ENCODE measurements at places on chromosomes 1 and 21.

- no peak for DNase-seq
These were observed 237.9 kb downstream of the FOXD2 start for GRCh38 chr1:47675721-47676120.

- no peak for DNase-seq
These were observed 37.0 kb downstream of the CCDC185 start for GRCh38 chr1:223430236-223430635.

DNA sequence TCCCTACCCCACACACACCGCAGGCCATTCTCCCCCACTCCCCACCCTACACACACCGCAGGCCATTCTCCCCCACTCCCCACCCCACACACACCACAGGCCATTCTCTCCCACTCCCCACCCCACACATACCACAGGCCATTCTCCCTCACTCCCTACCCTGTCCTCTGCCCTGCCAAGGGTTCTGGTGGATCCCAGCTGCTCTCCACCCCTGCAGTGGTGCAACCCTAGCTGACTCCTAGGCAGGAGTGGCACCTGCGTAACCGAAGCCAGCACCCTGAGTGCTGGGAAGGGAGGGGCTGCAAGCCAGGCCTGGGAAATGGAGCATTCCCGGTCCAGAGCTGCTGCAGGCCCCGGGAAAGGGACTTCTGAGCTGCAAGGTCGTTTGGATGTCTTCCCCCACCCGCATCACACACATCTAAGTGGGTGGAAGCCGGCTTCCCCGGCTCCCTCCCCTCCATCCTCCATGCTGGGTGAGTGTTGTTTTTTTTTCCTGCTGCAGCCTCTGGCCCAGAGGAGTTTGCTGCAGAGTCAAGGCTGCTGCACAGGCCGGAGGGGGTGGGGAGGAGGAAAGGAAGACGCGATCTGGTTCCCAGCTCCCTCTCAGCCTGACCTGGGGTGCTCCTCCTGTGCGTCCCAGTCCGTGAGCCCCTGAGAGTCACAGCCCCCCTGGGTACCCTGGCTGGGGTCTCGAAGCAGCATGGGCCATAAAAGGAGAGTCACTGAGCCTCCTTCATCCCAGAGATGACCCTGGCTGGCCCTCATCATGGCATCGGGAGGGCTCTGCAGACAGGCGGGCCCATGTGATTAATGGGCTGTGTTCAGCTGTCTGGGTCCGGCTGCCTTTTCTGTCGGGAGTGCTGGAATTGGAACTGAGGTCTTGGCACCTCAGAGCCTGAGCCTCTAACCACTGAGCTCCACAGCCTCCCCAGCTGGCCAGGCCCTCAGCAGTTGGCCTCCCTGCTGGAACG lies 16.1 kb downstream of the H6PD start:
- no peak for DNase-seq

DNA sequence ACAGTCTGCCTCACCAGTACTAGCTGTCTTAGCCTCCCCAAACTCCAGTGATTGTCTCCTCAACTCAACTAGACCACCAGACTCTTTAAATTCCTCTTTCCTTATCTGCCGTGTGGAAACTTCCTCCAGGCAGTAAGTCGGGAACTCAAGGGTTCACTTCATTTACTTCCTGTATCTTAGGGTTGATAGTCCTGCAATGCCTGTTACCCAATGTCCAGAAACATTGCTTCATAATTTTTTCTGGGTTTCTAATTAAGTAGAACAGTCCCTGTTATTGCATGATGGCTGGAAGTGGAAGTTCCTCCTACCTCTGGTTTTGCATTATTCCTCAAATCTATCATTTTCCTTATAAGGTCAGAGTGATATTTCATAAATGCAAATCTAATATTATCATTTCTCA lies 60.8 kb upstream of the RNF11 start:
- no peak for DNase-seq

DNA sequence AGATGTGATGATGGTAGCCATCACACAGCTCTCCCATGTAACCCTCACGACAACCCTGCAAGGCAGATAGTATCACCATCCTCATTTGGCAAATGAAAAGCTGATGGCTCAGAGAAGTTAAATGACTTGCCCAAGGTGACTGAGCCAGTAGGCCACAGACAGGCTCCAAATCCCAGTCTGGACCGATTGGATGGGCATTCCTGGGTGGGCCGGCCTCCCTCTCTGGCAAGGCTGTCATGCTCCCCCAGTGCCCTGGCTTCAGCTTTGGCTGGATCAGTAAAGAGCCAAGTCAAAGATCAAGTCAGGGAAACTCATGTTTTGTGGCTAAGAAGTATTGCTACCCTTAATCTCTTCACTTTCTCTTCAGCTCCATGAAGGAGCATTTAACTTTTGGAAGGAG lies 41.2 kb downstream of the CDCP2 start:
- no peak for DNase-seq

DNA sequence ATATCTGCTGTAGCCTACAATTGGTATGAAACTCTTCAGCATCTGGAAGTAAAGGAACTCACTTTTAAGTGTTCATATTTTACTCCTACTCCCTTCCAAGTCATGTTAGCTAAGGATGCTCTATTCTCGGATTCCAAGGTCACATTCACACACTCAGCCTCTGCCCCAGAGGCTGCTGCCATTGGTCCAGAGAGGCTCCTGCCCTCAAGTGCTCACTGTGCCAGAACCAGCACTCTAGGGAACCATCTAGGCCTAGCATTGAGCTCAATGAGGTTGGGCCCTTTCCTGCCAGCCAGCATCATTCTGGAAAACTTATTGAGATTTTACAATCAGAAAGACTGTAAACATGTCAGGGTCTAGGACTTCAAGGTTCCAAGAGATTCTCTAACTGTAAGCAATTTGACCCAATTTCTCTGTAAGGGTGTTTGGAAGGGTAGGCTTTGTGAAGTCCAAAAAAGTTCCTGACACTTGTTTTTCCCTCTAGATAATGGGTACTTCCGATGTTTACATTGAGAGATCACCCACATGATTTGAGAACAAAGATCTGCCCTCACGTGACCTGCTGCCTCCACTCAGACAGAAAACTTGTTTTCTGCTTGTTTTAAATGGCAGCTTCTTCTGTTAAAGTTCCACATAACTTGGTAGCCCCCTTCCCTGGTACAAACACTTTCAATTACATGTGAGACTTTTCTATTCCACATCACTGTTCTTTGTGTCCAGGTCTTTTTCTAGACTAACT lies 94.9 kb downstream of the MAB21L3 start:
- no peak for DNase-seq

GRCh38 chr1:150156868-150157603 lies 7.3 kb downstream of the PLEKHO1 start:
- DNase-seq: no peak

DNA sequence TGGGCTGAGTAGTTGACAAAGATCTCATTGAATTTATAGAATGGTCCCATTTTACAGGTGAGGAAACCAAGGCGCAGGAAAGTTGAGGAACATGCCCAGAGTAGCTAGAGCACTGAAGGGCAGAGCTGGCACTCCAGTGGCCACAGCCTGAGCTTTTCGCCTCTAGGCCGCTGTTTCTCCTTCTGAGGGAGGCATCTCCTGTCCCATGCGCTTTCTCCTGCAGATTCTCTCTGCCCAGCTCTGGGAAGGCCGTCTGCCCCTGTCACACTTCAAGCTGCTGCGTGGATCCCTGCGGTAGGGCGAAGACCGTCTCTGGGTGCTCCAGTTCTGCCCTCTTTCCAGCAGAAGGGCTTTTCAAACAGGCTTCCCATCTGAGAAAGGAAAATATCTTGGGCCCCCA lies 159.9 kb downstream of the ACTL8 start:
- no peak for DNase-seq

DNA sequence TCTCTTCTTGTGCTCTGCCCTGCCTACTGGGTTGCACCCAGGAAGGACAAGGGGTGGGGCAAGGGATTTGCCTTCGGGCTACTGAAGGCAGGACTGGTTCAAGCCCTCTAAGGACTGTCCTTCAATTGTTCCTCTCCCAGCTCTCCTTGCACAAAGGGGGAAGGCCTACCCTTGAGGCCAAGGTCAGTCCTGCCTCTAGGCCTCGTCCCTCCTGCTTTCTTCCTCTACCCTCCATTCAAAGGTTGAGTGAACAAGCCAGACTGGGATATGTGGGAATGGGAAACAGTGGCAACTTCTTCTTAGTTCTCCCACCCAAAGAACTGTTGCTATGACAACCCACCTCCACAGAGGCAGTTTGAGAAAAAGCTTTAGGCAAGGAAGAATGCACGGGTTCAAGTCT lies 2.7 kb downstream of the LURAP1 start:
- DNase-seq: no peak

DNA sequence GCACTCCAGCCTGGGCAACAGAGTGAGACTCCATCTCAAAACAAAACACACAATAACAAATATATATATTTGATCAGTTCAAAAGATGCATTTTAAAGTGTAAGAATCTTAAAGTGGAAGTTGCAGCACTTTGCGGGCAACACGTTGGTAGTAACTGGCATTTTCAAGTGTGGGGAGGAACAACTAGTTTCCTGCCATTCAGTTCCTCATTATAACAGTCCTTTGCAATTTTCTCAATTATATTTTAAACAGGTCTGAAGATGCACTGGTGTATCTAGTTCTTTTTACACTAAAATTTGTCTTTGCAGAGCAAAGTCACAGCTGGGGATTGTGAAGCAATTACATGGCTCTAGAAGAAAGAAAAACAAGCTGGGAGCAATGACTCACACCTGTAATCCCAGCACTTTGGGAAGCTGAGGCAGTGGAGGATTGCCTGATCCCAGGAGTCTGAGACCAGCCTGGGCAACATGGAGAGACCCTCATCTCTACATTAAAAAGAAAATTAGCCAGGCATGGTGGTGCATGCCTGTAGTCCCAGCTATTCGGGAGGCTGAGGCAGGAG lies 25.3 kb downstream of the RRAGC start:
- DNase-seq: no peak

- no peak for DNase-seq
These were observed 22.8 kb downstream of the ALG14 start for GRCh38 chr1:95049935-95050334.

All from activated T-helper 2 cell treated with anti-CD3 and anti-CD28 coated beads, Interferon-gamma antibody, Interleukin-2, Interleukin-4, amounts not matched to agents 10 μg/mL and 5 μg/mL and 100 μg/mL, durations not matched to agents 14 hours and 24 hours and 36 hours (primary cell).